Amygdala (tissue), 56 donors: ENCODE measurements at places on chromosomes 1 and 21.

- no peak for DNase-seq
These were observed 2.1 kb upstream of the EFNA1 start for GRCh38 chr1:155125511-155125945.

GRCh38 chr1:26404641-26405040 is 6.0 kb upstream of the LIN28A start:
- DNase-seq, result no peak

DNA sequence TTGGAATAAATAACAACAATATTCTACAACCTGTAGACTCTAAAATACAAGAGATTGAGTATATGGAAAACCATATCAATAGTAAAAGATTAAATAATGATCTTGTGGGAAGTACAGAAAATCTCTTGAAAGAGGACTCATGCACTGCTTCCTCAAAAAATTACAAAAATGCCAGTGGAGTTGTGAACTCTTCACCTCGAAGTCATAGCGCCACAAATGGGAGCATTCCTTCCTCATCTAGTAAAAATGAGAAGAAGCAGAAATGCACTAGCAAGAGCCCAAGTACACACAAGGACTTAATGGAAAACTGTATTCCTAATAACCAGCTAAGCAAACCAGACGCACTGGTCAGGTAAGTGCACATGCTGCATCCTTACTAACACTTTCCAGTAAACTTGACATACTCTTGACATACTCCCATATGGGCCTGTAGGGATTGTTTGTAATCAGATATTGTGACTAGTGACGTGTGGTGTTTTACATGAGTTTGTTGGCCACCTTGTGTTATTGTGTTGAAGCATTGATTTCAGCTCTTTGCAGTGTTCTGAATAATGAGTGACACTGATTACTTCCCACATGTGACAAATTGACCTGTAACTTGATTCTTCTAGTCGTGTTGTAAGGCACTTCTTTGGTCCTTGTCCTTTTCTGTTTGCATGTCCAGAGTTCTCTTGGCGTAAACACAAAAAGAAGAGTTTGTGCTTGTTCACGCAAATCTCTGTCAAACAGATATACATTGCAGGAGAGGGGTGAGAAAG is 28.0 kb downstream of the MACO1 start:
- no peak for DNase-seq

- no peak for DNase-seq
These were observed 249.0 kb upstream of the ZP4 start for GRCh38 chr1:238139713-238140112.

DNA sequence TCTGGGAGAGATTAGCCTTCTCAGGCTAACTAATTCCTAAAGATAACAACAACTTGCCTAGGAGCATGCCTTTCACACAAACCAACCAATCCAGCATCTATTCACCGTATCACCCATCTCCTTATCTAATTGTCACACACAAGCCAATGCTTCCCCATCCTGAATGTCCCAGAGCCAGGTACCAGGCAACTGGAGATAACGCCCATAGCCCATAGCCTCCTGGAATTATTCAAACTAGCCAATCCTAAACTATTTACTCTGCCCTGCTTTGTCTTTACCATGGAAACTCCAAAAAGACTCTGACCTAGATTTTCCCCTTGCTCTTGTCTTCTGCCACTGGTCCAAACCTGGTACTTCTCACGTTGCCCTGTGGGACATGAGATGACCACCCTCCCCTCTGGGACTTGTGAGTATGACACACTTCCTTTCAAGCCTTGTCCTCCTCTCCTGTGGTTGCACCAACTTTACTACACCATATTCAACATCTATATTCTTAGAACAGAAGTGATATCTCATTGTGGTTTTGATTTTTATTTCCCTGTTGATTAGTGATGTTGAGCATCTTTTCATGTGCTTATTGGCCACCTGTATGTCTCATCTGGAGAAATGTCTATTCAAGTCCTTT is 8.8 kb upstream of the ATG4C start:
- DNase-seq, result no peak

GRCh38 chr1:28156821-28157220 is 19.7 kb downstream of the PTAFR start:
- DNase-seq, result no peak

DNA sequence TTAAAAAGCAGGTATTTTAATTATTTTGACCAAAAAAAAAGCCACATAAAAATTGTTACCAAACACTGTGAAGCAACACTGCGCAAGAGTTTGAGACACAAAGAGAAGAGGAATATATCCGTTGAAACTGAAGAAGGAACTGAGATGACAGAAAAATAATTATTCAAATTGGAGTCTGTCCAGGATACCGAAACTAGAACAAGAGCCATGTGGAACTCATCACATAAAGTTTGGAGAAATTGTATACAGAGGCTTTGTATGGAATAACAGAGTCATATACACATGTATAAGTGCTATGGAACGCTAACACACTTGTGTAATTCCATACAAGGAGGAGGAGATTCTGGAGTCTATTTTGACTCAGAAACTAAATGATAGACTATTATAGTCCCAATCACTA is 675.1 kb upstream of the ADGRL2 start:
- no peak for DNase-seq

- no peak for DNase-seq
These were observed 131.9 kb downstream of the AK5 start for GRCh38 chr1:77413541-77414335.

DNA sequence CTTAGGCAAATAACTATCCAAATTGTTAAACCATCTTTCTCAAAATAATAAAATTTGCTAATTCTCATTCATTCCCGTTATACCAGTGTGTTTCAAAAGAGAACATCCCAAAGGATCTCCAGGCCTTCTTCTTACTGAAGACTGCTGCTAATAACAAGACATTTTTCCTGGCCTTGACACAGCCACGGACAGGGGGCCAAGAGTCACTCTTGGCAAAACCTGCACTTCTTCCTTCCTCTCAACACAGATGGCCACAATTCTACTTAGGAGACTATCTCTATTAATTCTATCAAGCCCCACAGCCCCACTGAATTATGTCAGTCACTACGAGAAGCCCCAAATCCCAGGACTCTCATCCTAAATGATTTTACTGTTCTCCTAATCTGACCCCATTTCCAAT is 86.0 kb downstream of the EVI5 start:
- DNase-seq, result no peak

GRCh38 chr1:234272656-234273312 is 100.5 kb upstream of the COA6 start:
- DNase-seq, result no peak

DNA sequence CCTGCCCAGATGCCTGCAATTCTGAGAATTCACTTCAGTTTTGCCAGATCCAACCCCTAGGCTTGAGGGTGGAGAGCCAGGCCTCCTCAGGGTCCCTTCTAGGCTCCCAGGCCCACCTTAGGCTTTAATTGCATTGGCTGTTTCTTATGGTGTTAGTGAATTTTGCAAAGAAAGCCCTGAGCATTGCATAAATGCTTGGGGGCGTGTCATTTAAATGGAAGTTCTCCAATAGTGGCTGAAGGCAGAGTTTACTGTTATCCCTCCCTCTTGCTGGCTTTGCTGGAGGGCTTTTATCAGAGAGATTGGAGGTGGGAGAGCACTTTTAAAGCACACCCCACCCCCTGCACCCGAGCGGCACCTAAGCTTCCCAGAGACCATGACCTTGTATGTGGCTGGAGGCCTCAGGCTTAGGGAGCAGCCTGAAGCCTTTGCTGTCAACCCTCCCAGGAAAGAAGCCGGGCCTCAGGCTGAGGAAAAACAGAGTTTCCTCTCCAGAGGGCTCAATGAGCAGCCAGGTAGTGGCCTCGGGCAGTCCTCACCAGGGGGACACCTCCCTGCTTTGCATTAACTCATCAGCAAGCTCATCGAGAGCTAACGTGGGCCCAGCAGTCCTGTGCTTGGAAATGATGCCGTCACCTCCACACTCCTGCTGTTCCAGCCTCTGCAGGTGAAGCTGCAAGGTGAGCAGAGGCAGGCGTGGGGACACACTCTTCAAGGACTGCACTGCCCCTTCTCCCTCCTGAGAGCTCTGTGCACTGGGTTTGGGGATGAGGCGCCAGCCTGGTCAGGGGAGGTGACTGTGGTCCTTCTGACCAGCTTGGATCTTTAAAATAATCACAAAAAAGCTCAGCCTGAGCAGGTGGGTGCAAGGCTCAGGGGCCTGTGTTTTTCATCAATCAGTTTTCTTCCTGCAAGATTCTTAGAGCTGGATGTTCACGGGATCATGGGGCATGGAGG is 58.0 kb downstream of the STUM start:
- DNase-seq, result no peak

GRCh38 chr1:158154501-158154900 is 26.2 kb upstream of the CD1D start:
- DNase-seq, result no peak
